DMS79 (cell line): ENCODE measurements at places on chromosomes 5 and 9.
A peak's percentile ranks its signal among the peaks of the same experiment; 100 is the strongest.

DNA sequence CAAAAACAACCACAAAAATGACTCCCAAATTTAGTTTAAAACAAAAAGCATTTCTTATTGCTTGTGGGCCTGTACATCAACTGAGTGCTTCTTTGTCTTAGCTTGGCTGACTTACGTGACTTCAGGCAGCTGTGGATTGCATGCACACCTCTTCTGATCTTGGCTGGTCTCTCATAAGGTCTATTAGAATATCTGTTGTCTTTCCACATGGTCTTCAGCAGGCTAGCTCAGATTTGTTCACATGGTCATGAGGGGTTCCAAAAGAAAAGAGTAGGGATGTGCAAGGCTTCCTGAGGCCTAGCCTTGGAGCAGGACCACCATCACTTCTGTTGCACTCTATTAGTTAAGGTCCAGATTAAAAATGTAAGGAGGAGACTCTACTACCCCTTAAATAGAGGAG, 120.1 kb downstream of the LRRC70 start:
- DNase-seq: no peak

GRCh38 chr9:23731353-23731752, 94.7 kb downstream of the ELAVL2 start:
- DNase-seq: no peak

- no peak for DNase-seq
Observed at GRCh38 chr9:64773491-64773931, 511.5 kb downstream of the FOXD4L5 start.

DNA sequence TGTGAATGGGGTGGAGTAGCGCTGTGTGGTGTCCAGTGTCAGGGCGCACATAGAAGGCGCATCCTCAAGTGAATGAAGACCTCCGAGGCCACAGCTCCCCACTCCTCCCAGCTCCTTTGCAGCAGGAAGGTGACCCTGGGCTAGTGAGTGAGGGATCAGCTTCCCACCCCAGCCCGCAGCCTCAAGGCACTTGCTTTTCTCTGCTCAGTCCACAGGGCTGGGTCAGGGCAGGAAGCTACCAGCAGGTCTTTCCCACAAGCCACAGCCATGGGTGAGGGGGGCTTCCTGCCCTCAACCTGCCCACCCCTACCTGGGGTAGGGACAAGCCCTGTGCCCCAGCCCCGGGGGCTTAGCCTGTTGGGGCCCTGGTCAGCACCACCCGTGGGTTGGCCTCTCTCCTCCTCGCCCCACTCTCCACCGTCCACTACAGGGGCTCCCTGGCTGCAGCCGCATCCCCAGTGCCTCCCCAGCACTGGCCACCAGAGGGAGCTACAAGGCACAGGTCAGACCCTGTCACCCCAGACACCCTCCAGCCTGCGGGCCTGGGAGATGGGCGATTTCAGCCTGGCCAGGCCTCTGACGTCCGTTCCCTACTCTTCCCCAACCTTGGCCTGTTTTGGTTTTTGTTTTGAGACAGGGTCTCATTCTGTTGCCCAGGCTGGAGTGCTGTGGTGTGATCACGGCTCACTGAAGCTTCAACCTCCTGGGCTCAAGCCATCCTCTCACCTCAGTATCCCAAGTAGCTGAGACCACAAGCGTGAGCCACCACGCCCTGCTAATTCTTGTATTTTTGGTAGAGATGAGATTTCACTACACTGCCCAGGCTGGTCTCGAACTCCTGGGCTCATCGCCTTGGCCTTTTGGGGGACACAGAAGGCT, 1.3 kb upstream of the ABCA2 start:
- DNase-seq: peak; percentile 19

- DNase-seq: no peak
Observed at GRCh38 chr5:66180282-66181155, 36.4 kb downstream of the SREK1 start.

- DNase-seq: no peak
Observed at GRCh38 chr5:7271435-7272084, 124.4 kb upstream of the ADCY2 start.

GRCh38 chr9:15416880-15417279, 5.8 kb upstream of the SNAPC3 start:
- no peak for DNase-seq

- DNase-seq: no peak
Observed at GRCh38 chr9:100160021-100160420, 61.0 kb downstream of the INVS start.

GRCh38 chr9:5863092-5863746, 27.5 kb upstream of the MLANA start:
- no peak for DNase-seq

DNA sequence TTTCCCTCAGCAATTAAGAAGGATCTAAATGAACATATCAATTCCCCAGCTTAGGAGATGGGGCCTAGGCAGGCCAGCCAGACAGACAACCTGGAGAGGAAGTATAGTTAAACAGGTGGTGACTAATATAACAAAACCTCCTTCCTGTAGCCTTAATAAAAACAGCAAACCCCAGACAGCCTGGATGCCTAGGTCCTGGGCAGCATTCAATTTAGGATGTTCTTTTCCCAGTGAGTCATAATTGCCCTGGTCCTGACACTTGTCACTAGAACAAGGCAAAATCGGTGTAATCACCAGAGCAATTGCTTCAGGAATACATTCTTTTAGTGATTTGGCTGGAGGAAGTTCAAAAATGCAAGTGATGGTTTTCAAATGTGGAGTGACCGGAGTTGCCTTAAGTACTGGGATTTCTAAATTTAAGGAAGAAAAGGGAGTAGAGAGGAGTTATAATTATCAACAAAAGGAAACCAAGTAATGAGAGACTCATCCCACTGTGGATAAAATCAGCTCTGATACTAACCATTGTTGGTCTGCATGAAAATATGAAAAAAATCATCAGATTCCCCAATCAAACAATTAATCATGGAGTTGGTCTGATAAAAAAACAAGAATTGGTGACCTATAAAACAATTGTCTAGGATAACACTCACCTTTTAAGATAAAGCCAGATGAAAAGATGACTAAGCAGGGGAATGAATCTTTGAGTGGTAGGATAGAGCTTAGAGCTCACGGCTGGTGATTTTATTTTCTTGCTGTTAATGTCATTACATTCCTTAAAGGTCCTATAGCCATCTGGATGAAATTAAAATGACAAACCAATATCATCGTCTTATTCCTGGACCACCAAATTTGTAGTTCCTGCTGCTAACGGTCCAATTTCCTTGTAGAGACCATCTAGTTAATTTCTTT, 39.0 kb upstream of the TARS1 start:
- DNase-seq: no peak

DNA sequence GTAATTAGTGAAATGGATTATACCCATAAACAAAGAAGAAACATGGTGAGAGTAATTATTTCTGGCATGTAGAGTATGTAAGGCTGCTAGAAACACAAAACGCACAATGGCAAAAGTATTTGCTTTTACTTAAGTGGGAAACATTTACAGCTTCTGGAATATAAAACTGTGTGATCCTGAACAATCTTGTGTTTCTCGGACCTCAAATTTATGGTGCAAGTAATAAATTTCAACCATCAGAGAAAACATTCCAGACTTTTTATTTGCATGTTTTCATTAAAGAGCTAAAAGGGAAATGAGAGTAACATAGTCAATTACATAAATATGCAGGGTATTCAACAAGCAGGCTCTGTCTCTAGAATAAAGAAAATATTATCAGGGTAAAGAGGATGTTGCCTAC, 17.2 kb upstream of the PRR16 start:
- DNase-seq: no peak

- no peak for DNase-seq
Observed at GRCh38 chr5:15124871-15125568, 253.4 kb upstream of the ANKH start.

- peak; percentile 56 for DNase-seq
Observed at GRCh38 chr5:523441-524222, 617 bp downstream of the SLC9A3 start.

GRCh38 chr9:19411316-19411715, 2.5 kb downstream of the ACER2 start:
- DNase-seq: no peak

DNA sequence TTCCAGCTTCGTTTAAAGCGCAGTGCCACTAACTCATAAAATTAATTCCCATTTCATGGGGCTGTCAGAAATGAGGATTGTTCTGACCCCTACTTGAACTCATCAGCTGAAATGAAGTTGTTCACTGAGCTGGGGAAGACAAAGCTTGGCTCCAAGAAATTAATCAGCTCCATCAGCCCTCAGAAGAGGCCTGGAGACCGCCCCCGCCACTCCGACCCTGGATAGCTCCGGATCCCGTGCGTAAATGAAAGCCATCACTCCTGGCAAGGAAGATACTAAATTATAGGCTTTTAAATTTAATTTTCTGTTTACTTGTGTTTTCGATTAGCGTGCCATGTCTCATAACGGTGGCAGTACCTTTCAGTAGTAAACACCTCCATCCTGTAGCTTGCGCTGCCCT, 142.8 kb upstream of the IRX2 start:
- DNase-seq: no peak

- DNase-seq: no peak
Observed at GRCh38 chr5:154238776-154239481, 48.4 kb downstream of the GALNT10 start.

DNA sequence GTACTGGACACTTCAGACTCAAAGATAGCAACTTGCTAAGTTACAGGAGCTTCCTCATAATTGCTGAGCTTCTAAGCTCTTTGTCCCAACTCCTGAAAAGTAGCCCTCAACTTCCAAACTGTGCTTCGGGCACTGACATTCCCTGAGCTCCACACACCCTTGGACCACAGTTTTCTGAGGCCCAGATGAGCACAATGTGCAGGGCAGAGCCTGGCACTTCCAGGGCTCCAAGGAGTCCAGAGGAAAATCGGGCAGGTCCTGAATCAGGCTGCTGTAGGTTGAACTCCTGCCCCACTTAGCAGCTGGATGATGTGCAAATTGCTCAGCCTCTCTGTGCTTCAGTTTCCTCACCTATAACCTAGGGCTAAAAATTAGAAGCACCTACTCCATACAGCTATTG, 54.6 kb upstream of the KCNIP1 start:
- no peak for DNase-seq

DNA sequence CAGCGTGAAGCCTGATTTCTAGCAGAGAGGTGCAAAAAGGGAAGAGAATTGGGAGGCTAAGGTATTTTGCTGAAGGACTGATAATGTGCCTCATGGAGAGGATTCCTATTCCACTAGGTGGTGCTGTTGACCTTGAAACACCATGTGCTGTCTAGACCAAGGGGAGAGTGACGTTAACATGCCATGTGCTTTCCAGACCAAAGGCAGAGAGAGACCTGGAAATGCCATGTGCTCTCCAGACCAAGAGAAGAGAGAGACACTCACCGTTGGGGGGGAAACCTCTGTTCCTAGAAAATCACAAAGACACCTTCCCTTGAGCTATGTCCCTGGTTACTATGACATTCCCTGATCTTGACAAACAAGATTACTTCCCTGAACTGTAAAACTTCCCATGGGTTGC, 286.0 kb upstream of the TUSC1 start:
- DNase-seq: no peak

GRCh38 chr5:173832386-173832785, 55.8 kb upstream of the CPEB4 start:
- DNase-seq: no peak

DNA sequence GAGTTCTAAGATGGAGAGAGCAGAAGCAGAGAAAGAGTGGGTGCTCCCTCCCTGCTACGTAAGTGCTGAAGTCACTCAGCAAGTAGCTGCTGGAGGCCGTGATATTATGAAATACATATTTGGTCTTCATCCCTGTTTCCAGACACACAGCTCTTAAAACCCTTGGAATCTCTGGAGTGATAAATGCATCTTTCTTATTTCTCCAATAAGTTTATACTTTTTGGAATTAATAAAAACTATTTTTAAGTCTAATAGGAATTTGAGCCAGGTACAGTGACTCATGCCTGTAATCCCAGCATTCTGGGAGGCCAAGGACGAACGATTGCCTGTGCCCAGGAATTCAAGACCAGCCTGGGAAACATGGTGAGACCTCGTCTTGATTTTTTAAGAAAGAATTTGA, 60.6 kb downstream of the AUH start:
- no peak for DNase-seq

DNA sequence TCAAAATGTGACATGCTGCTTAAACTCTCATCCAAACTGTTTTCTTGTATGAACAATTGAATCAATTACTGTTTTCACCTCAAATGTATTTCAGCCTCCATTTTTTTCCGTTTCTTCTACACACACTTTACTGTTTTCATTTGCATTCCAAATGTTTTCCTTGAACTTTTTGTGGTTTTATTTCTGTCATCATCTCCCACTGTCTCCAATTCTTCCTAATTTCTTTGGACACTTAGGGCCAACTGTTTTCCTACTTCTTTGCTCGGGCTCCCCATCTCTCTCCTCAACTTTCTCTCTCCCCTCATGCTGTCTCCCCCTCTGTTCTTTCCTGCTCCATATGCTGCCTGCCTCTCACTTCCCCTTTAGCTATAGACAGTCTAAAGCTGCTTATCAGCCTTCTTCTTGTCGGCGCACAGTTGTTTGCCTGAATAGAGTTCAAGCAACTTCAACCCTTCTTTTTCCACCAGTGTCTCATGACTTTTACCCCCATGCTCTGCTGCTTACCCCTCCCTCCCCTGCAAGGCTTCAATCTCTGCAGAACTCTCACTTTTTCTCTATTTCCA, 443.4 kb downstream of the DTWD2 start:
- DNase-seq: no peak

DNA sequence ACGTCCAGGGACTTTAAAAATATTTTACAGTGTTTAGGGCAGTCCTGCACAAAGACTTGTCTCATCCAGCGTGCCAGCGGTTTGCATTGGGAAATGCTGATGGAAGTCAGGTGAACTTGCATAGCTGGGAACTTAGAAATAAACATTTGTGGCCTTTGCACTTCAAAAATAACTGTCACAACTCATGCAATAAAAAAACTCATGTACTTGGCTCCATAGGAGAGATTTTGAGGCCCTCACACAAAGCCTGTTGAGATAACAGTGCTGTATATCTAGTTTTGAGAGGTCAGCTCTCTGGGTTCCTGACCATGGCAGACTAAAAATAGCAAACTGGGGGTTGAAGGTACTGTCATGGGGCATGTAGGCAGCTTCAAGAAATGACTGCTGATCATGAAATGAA, 5.5 kb downstream of the COMMD10 start:
- DNase-seq: no peak
